ENCODE measurements at places on chromosomes 2 and 18. TPM values are rescaled to one million over a fixed set of nuclear protein-coding genes. Genes with fewer than 3 reads are reported as not detected.
A peak's percentile ranks its signal among the peaks of the same experiment; 100 is the strongest.

- no peak for DNase-seq
These were observed 226.3 kb downstream of the NBAS start for GRCh38 chr2:15334644-15335326.

XIRP2 gene
- 0.42 TPM for total RNA-seq

DNA sequence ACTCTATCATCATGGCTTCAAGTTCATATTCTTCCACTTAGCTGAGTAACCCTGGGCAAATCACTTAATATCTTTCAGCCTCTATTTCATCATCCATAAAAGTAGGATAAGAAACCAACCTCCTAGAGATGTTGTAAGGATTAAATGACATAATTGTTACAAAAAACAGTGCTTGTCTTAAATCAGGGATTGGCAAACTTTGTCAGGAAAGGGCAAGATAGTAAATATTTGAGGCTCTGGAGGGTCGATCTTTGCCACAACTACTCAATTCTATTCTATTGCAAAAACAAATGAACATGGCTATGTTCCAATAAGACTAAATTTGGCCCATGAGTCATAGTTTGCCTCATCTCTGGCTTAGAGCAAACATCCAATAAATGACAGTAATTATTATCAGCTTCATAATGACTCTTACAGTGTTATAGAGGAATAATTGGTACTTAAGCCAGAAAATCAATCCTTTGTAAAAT is 184.7 kb downstream of the SATB2 start:
- DNase-seq, result no peak

DNA sequence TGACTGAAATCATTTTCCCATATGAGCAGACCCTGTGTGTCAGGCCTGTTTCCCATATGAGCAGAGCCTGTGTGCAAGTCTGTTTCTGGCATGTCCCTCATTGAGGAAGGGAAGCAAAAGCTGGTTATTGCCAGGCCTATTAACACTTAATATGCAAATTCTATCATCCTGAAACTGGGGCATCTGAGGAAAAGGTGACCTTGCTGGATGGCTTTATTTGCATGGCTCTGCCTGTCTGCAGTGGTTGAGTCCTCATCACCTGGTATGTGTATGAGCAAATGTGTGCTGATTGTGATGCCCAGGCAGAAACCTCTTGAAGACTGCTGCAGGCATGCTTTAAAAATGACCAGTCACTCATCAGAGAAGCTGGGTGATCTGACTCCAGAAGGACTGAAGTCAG is 31.2 kb downstream of the EIF4E2 start:
- no peak for DNase-seq

CHRNG gene
- total RNA-seq, result not detected

TPO gene
- 4.2 TPM for total RNA-seq

GRCh38 chr2:50443868-50444630 is 587.9 kb downstream of the NRXN1 start:
- no peak for DNase-seq

- no peak for DNase-seq
These were observed 222.0 kb downstream of the LDLRAD4 start for GRCh38 chr18:13440277-13441248.

DNA sequence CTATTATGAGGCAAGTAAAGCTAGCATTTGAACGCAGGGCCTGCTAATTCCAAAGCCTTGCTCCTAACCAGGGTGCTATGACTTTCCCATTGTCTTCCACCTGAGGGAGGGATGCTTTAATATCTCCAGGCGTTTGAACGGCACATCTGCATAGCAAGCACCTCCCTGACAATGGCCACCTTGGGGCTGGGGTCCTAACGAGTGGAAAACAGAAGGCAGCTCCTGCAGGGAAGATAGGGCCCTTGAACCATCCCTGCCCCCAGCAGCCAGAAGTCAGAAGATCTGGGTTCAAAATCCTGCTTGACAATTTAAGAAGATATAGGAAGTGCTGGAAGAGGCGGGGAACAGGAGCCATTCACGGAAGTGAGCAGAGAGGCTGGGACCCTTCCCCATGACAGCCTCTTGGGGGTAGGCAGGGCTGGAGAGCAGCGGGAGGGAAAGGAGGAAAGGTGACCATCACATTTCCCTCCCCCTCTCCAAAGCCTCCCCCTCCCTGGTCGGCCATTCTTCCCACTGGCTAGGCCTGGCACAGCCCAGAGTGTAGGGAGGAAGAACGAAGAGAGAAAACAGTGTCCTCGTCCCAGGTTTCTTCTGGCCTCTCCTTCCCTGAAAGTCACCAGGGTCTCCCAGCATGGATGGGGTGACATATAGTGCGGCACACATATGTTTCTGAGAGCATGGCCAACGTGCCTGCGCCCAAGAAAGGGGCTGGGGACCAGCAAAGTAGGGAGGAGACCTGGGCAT is 73.5 kb downstream of the EMX1 start:
- peak; percentile 15 for DNase-seq

GRCh38 chr2:12504443-12504842 is 212.3 kb upstream of the TRIB2 start:
- no peak for DNase-seq

GRCh38 chr2:30691948-30692828 is 115.1 kb downstream of the CAPN13 start:
- peak; percentile 37 for DNase-seq

DNA sequence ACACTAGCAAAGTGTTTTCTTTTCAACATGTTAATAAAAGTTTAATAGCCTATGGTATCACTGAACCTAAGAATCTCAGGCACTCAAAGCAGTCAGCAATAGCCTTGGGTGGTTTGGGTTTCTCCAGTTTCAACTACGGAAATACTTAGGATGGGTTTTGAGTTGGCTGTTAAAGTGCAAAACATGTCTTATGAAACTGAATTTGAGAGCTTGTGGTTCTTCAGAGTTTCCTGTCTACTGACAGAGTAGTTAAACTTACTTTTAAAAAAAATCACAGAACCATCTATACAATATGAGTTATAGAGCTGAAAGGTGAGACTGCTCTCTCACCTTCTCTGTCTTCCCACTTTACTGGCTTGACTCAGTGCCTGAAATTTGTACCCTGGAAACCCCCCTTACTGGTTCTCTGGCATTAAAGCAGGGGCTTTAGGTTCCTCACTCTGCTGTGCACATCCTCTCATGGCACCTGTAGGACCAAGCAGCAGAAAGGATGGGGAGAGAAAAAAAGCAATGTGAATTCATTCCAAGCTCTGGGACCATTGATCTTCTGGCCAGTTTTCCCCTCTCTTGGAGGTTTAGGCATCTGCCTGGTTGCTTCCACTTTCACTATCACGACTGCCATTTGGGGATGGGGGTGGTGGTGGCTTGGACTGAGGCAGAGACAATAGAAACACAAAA is 18.1 kb downstream of the CCDC141 start:
- no peak for DNase-seq

NFATC1 gene
- 13.8 TPM for total RNA-seq

DNA sequence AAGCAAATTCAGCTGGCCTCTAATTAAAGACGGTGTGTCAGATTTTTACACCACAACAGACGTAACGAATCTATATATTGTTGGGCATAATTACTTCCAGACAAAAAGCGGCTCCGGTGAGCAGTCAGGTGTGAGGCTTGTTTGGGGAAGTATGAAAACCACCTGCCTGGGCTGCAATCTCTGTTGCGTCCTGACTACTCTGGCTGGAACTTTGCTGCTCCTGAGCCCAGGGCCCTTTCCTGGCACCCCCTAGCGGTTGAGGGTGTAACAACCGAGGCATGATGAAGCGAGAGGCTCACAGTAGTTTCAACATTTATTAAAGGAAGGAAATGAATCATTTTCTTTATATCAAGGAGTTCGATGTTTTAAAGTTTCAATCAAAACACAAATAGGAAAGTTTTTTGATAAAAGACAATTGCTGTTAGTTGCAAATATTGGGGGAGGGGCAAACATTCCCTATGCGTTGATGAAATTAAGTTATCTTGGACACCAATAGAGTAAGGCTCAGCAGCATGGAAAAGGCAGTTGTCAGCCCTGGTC is 10.6 kb upstream of the ITGB6 start:
- DNase-seq, result peak; percentile 65

DNA sequence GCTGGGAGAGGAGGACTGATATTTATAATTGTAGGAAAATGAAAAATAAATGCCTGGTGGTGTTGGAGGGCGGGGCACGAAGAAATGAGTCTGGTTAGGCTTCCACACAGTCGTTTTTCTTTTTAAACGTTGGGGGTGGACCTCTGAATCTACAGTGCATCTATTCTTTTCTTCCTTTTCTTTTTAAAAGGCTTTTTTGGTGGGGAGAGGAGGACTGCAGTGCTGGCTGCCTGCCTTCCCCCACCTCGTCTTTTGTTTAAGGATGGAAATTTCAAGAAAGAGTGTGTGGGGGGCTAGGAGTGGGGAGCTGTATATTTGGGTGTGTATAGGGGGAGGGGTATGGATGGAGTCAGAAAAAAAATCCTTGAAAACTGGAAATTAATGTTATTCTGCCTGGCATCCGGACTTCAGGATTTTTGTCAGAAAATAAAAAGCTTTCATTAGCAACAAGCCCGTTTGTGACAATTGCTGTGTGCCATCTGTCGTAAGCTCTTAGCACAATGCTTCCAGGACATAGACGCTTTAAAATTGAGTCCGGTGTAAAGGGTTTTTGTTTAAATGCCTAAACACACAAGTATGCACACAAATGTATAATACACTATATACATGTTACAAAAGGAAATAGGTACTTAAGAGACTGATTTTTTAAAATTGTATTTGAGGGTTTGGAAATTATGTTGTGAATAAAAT is 1.1 kb downstream of the MAP2 start:
- DNase-seq, result no peak

- DNase-seq, result no peak
These were observed 42.0 kb upstream of the UBE2E3 start for GRCh38 chr2:180938451-180938850.

DNA sequence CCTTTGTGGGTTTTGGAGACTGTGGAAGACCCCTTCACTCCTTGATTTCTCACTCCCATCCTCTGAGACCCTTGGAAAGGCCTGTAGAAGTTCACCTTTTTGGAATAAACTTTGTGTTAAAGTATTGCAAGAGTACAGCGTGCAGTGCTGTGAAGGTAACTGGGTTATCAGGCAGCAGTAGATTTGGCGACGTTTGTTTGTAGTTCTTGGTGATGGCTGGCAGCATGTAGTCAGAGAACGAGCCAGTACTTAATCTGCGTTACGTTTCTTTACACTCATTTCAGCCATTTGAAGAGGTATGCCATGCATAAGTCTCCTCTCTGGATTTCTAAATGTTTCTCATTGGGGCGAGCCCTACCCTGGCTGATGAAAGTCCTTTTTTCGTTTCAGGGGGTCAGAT is 64.6 kb downstream of the TSHZ1 start:
- no peak for DNase-seq

GRCh38 chr2:174205562-174205961 is 42.8 kb downstream of the OLA1 start:
- DNase-seq, result no peak

SERPINB5 gene
- 25.7 TPM for total RNA-seq

- DNase-seq, result no peak
These were observed 121.4 kb upstream of the CCDC195 start for GRCh38 chr2:224837558-224837957.

GRCh38 chr2:235498541-235498940 is 4.7 kb downstream of the AGAP1 start:
- no peak for DNase-seq

DNA sequence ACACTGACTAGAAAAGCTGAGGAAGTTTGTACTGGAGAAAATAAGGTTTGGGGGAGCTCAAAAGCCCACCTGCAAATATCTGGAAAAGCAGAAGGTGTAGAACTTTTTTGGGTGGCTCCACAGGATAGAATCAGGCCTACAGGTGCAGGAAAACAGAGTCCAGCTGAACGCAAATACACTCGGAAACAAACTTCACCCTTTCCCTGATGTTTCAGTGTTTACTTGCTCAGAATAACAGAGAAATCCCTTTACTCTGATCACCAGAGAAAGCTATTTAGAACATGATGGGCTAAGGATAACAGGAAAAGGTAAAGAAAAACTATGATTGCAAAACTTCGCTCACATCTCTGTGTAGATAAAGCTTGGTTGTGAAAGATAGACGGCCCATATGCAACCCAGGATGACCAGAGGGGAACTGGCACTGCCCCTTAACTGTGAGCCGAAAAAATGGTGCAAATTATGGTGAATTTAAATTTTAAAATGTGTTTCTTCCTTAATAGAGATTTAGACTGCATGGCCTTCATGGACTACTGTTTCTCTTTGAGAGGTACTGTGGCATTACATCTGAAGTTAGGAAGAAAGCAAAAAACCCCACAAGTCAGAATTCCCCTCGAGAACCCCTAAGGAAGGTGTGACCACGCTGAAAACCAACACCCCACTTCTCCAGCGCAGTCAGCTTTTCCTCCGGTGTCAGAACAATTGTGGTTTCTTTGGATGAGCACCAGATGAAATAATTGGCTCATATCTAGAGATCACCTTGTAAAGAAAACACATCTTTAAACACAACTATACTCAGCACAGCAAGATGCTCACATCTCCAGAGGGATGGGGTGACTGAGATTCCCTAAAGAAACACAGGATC is 84.5 kb upstream of the TMEM247 start:
- no peak for DNase-seq

DNA sequence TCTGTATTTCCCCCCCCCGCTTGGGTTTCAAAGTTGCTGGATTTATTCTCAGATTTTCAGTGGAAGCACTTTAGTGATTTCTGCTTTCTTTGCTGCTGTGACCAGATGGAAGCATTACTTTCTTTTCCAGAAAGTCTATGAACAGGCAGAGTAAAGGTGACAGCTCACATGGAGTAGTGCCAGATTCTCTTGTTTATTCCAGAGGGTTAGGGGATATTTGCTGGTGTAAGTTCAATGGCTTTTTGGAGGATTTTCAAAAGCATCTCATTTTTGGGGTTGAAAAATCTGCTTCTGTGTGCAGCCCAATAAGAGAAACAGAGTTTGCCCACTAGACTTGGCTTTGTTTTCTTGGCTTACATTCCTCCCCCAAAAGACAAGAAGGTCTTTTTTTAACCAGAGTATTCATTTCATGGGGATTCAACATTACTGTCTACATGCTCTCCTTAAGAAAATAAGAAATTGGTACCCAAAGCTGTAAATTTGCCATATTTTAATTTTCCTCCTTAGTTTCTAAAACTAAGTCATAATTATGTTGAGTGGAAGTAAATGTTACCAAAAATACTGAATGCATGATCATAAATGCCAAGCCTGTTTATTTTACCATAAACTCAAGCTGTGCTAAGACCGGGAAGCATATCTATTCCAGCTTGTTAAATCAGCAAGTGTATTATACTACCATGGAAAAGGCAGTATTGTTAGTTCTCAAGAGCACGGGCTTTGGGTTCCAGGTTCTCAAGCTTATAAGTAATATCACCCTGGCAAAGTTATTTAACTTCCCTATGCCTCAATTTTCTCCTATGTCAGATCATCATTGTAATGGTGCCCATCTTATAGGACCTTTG is 557.2 kb downstream of the CPS1 start:
- no peak for DNase-seq

GRCh38 chr2:30915486-30915885 is 108.2 kb upstream of the CAPN13 start:
- no peak for DNase-seq

NTSR2 gene
- total RNA-seq, result not detected

DNA sequence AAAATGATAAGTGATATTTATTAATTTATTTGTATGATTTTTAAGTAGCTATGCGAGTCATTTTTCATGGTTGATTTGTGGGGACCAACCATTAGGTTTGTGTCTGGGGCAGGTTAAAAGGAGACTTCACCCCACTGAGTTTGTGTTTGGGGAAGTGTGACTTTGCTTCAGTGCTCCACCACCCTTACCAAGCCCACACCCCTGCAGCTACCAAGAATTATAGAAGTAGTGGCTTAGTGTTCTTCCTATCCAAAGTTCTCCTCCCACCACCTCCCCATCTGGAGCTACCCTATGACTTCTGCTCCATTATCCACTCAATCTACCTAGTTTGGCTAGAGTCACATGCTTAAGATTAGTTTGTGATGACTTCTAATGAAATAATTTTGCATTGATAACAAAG is 182.1 kb upstream of the ZEB2 start:
- no peak for DNase-seq

MYO5B gene
- 46.2 TPM for total RNA-seq

IL1B gene
- total RNA-seq, result 3.5 TPM

All from ureter (tissue), 1 donor.